IPS DF 6.9 (cell line): ENCODE measurements at places on chromosomes 7 and 10.

GRCh38 chr7:34275624-34276023, 370.3 kb downstream of the BMPER start:
- DNase-seq, result no peak

DNA sequence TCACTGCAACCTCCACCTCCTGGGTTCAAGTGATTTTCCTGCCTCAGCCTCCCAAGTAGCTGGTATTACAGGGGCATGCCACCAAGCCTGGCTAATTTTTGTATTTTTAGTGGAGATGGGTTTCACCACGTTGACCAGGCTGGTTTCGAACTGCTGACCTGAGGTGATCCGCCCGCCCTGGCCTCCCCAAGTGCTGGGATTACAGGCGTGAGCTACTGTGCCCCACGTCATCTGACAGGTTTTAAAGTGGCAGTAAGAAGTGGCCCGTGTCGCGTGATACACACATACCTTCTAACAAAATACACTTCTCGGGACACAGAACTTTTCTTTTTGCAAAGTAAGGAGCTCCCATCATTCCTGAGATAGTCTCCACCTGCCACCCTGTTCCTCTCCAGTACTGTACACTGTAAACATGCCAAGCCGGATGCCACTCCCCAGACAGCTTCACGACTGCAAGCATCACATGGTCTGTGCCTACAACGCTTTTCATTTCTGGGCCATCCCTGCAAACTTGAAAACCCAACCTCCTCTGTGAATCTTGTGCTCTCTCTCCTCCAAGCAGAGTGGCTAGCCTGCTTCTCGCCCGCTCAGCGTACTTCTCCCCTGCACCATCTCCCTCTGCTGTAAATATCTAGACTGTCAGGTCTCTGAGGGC, 256.3 kb upstream of the KLF14 start:
- no peak for DNase-seq

DNA sequence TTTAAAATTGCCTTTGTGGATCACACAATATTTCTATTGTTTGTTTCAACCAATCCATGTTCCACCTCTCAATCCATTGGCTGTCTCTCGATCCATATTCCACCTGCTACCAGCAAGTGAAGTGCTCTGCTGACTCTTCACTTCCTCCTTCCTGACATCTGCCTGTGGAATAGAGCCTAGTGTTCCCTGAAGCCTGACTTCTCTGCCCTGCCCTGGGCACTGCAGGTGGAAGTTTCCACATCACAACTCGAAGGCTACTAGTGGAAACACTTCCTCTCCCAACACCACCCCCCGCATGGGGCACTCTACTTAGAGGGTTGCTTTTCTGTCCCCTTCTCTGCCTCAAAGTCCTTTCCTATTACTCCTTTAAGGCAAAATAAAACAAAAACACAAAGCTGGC, 563.8 kb upstream of the IGFBP3 start:
- no peak for DNase-seq

GRCh38 chr7:82289152-82289535, 154.4 kb downstream of the CACNA2D1 start:
- DNase-seq, result no peak

GRCh38 chr7:159229683-159230475, 85.2 kb upstream of the VIPR2 start:
- DNase-seq, result no peak

DNA sequence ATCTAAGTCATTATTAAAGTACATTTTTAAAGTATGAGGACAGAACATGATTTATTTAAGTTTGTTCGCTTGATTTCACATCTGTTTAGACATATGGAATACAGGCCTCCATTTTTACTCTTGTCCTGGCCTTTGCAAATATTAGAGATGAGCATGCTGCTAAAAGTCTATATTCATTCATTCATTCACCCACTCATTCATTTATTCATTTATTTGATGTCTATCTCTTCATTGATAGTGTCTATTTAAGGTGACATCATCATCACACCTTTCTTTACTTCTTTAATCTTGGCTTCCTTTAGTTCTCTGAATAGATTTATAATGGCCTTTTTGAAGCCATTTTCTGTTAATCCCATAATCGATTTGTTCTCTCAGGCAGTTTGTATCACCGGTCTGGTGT, 68.0 kb downstream of the THNSL1 start:
- DNase-seq, result no peak

DNA sequence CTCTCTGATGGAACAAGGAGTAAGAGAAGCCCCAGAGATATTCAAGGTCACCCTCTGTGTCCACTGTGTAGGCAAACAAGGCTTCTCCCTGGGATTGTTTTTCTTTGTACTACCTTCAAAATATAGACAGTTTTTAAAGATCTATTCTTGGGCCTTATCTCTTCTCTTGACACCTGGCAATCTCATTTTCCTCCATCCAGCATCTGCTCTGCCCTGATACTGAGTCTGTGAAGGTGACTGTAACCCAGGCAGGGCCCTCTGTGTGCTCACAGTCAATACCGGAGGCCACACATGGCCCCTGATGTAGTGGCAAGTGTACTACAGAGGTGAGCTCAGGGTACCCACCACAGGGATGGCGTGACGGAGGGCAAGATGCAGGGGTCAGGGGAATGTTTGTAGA, 221.1 kb downstream of the SNX10 start:
- no peak for DNase-seq

DNA sequence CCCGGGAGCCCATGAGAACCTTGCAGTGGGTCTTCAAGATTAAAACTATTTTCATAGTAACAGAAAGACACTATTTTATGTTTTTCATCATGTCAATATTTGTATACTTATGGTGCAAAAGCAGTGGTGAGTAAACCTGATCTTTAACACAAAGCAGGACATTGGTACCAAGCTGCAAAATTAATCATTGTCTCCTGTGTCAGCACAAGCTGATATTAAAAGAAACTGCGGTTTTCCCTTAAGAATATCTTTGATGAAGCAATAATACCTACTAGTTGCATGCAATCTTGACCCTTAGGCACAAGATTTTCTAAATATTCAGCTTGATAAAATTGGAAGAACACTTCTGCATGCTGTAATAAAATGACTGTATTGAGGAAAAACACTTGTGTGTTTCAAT, 121.7 kb downstream of the MDFIC start:
- DNase-seq, result no peak

DNA sequence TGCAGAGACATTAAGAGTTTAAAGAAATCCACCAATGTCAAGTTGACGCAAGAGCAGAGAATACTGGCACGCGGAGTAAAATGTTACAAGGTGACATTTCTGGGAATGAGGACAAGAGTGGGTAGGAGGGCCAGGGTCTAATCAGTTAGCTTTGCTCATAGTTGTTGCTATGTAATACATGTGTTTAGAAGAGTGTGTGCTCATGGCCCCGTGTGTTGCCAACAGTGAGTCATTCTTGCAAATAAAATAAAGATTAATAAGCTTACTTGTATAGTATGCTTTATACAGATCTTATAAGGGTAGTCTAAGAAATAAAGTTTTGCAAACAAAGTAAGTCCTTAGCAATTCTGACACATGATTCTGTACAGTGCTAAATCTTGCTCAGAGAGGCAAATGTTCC, 64.5 kb downstream of the DNMBP start:
- no peak for DNase-seq

GRCh38 chr7:130733931-130734814, at the start of gene KLF14:
Gene KLF14 (minus strand): TSS chr7:130734207. CDS start chr7:130734033, 174 bp downstream.
- no peak for DNase-seq

DNA sequence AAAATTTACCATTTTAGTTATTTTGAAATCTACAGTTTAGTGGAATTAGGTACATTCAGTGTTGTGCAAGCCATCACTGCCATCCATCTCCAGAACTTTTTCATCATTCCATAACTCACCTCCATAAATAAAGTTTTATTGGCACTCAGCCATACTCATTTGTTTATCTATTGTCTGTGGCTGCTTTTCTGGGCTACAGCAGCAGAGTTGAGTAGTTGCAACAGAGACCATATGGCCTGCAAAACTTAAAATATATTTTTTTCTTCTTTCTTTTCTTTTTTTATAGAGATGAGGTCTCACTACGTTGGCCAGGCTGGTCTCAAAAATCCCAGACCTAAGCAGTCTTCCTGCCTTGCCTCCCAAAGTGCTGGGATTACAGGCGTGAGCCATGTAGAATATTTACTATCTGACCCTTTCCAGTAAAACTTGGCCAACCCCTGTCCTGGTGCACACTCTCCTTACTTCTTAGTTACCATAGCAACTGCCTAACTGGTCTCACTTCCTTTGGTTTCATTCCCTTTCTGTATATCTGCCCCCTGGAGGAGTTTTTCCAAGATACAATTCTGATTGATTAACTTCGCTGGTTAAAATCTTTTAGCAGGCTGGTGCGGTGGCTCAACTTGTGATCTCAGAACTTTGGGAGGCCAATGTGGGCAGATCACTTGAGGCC, 133.2 kb downstream of the CUX1 start:
- no peak for DNase-seq

DNA sequence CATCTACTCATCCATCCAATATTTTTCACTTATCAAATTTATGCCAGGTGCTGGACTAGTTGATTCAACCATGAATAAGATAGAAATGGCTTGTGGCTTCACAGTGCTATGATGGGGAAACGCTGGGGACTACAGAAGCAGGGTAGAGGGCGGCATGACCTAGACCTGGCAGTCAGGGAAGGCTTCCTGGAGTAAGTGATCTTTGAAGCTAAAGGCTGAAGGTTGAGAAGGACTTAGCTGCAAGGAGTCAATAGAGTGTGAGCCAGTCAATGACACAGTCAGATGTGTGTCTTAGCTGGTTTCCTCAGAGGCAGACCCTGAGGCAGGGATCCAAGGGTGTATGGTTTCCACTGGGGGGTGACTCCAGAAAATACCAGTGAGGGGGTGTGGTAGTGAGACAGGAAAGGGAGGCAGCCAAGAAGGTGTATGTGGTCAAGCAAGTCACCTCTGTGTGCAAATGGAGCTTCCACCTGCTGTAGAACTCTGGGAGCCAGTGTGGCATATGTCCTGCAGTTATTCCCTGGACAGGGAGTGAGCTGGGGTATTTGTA, 10.3 kb downstream of the PRF1 start:
- no peak for DNase-seq

DNA sequence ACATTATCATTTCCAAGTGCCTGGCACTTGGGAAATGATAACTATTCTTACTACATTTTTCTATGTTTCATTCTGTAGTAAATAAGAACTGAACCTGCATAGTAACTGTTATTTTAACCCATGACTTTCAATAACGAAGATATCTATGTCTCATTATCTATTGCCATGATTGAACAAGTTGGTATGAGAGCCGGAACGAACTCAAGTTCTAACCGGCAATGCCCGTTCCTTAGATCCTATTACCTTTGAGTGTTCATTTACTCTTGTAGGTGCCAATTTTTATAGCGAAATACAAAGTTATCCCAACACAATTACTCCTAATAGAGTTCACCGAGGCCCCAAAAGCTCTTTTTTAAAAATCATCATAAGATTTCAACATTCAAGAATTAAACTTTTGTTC, 885 bp upstream of the MET start:
- no peak for DNase-seq

DNA sequence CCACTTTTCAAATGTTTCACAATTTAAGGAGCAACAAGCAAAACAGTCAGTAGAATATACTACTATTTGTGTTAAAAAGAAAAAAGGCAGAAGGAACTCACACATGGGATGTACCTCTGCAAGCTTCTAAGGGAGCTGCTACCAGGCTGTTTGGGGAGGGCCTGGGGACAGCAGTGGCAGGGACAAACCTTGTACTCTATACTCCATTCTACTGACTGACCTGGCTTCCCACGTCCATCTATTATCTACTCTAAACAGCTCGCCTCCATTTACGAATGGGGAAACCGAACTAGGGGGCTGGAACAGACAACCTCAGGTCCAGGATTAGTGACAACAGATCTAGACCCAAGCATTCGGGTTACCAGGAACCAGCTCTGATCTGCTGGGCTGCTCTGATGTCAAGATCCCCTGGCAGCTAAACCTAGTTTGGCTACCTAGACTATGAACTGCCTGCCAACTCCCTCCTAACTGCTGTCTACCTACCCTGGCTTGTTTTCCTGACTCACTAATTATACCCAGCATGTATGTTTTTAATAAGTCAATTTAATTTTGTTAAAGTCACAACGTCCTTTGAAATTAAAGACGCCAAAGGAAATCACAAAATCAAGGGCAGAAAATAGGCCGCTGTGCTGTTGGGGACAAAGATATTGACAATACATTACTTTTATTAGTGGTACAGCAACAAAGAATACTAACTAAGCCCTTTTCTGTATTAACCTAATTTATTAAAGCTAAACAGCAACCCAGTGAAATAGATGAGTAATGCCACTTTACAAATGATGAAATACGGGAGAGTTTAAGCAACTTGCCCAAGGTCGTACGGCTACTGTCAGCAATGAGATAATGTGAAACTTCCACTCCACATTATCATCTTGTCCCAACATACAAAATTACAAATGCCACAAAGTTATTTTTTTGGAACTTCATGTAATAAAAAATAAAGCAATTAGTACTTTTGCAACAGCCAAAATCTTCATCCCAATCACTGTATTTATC, 5.3 kb downstream of the PSAP start:
- DNase-seq, result no peak

- no peak for DNase-seq
These were observed 95.5 kb downstream of the ADK start for GRCh38 chr10:74246495-74246894.

GRCh38 chr7:149156898-149157297, 9.6 kb downstream of the ZNF398 start:
- no peak for DNase-seq

DNA sequence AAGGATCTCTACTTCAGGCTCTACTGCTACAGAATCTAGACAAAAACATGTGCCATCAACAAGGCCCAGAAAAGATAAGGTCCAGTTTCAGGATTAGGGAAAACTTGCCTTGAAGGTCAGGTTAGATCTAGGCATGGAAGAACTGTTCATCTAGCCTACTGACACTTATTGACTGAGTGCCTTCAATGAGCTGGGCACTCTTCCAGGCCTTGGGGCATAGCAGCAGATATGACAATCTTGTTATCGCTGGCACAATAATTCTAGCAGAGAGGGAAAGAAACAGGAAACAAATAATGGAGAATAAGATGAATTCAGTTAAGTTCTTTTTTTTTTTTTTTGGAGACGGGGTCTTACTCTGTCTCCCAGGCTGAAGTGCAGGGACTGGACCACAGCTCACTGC, 71.6 kb downstream of the ADCYAP1R1 start:
- DNase-seq, result no peak

- DNase-seq, result no peak
These were observed 554.8 kb downstream of the SORCS1 start for GRCh38 chr10:106609470-106610266.

GRCh38 chr10:48215486-48216203, 58.9 kb downstream of the FRMPD2 start:
- DNase-seq, result peak; percentile 64

- DNase-seq, result no peak
These were observed 15.6 kb downstream of the ELN start for GRCh38 chr7:74043523-74043951.

GRCh38 chr7:116213361-116214130, 3.2 kb downstream of the TES start:
- no peak for DNase-seq
